NCI-H2029 (cell line): ENCODE measurements at places on chromosomes 2 and 18.

- DNase-seq: no peak
These were observed 2.2 kb downstream of the RBM45 start for GRCh38 chr2:178114462-178114861.

- no peak for DNase-seq
These were observed 36.3 kb downstream of the CYP27C1 start for GRCh38 chr2:127183771-127184170.

DNA sequence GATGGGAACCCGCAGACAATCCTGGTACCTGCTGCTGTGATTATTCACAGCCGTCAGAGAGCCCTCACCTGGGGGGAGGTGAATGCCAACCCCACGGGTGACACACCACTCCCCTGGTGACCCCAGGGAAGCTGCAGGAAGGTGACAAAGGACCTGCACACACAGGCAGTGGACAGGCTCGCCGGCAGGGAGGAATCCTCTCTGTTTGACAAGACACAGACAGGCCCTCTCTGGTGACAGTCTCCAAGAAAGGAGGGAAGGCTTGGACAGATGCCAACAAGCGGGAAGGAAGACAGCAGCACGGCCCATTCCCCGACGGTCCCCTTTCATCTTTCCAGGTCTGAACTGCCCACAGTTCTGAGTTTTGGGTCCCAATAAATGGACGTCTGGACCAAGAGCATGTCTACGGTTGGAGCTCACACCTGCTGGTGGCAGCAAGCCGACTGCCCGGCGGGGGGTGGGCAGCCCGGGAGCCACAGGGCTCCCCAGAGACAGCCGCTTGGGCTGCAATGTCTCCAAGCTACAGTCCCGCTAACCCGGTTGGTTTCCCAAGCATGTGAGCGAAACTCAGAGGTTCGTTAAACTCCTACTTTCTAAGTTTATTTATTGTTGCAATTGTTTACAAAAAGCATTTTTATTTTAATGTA is 31.8 kb downstream of the HDAC4 start:
- no peak for DNase-seq

- no peak for DNase-seq
These were observed 819.8 kb upstream of the ID2 start for GRCh38 chr2:7861910-7862702.

GRCh38 chr18:31489311-31489710 is 8.7 kb upstream of the DSG2 start:
- DNase-seq: no peak

DNA sequence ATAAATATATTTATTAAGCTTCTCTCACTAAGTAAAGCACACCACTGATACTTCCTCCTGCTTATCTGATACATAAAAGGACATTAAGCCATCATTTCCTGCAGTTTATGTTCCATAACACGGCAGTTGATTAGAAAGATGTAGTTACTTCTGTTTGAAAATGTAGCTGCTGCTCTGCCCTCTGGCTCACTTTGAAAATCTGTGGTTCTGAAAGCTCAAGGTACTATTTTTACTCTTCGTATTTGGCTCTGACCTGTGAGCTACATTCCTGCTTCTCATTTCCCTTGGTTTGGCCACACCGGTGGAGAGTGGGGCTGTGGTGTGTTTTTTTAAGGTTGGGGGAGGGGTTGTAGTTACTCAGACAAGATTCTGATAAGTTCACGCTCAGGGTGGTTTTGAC is 12.8 kb upstream of the TTN start:
- no peak for DNase-seq

- DNase-seq: no peak
These were observed 247.3 kb upstream of the GYPC start for GRCh38 chr2:126408671-126409070.

DNA sequence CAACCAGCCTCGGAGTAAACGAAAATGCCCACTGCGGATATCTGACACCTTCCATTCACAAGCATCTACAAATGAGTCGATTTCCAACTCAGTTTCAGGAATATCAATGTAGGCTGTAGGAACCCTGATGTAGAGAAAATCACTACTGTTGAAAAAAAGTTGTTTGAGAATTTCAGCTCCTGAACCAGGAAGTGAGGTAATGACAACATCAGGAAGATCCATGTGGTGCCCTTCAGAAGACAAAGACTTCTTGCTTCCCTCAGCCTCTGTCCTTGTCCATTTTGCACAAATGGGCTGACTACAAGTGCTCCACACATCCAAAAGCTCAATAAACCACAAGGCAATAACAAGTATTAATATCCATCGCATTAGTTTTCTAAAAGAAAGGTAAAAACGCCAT is 4.7 kb downstream of the DSEL start:
- DNase-seq: no peak

GRCh38 chr2:68467077-68467960 is at the start of the genes APLF and FBXO48:
TSS of gene APLF (plus strand) at chr2:68467585. CDS start at chr2:68467732, 147 bp downstream.
TSS of gene FBXO48 (minus strand) at chr2:68467294. CDS start at chr2:68465145, 2,149 bp downstream.
- peak; percentile 96 for DNase-seq

DNA sequence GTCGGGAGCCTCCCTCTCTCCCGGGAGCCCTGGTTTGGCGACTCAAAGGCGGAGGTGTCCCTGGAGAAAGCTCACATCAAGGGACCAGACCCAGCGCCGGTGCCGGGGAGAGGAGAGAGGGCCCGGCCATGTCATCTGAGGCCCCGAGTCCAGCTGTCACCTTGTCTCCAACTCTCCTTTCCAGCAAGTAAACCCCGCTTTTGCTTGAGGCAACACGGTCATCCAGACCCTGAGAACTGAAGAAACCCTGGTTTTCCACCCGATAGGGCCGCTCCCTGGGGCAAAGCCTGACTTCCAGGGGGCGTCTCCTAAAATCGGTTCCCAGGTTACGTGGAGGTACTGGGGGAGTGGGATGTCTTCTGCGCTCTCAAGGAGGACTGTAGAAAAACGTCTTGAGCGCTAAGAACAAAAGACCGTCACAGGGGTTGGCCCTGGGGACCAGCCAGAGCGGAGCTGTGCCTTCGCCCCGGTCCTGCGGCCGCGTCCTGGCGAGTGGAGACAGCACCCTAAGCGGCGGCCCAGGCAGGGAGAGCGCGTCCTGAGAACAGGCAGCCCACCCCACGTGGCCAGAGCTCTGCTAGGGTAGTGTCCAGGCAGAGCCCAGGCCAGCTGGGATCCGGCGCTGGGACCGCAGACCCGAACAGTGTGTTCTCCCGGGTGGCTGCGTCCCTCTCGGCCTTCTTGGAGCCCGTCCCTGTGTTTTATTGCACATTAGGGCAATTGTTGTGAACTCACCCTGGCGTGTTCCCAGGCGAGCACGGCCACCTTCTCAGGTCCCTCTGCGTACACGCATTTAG is 55.7 kb downstream of the TMEM18 start:
- DNase-seq: no peak

- DNase-seq: no peak
These were observed 11.5 kb upstream of the PARD3B start for GRCh38 chr2:204533629-204534370.

GRCh38 chr18:34821669-34822210 is 111.6 kb downstream of the DTNA start:
- no peak for DNase-seq
